Suppressor macrophage treated with lipopolysaccharide for 4 hours (primary cell): ENCODE measurements at places on chromosomes 16 and 17.

GRCh38 chr17:27690882-27691281 is 59.9 kb downstream of the LGALS9 start:
- DNase-seq, result no peak

DNA sequence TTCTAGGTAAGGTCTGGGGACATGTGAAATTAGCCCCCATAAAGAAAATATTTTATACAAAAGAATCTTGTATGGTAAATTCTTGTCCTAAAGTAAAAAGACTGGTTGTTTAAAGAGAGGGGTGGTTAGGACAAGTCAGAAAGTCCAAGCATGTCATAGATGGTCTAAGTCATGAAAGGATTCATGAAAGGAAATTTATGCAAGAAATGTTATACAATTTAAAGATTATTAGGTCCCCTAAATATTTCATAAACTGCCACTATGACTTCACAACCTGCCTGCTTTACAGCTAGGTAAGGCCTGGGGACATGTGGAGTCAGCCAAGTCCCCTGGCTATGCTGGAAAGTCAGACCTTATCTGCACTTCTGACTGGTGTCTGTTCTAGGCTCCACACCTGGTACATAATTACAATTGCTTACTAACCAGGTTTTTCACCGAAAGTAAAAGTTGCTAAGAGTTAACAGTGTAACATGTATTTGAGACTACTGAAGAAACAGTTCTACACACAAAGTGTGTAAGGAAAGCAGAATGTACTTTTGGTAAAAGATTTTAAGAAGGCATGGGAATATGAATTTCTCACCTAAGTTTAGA is 17.0 kb downstream of the N4BP1 start:
- no peak for DNase-seq

DNA sequence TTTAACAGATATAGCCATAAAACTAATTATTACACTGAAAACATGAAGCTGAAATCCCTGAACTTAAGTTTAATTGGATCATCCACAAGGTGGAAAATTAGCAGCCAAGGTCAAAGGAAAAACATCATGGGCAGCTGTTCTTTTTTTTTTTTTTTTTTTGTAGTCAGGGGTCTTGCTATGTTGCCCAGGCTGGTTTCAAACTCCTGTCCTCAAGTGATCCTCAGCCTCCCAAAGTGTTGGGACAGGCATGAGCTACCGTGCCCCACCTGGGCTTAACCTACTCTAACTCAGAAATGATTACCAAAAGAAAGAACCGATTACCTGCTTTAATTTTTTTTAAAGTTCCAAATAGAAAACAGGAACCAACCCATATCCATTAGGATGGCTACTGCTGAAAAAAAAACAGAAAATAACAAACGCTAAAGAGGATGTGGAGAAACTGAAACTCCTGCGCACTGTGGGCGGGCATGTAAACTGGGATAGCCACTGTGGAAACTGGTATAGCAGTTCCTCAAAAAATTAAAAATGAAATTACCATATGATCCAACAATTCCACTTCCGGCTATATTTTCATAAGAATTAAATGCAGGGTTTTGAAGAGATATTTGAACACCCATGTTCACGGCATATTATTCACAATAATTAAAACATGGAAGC is 8.6 kb downstream of the CMC2 start:
- peak; percentile 89 for DNase-seq

DNA sequence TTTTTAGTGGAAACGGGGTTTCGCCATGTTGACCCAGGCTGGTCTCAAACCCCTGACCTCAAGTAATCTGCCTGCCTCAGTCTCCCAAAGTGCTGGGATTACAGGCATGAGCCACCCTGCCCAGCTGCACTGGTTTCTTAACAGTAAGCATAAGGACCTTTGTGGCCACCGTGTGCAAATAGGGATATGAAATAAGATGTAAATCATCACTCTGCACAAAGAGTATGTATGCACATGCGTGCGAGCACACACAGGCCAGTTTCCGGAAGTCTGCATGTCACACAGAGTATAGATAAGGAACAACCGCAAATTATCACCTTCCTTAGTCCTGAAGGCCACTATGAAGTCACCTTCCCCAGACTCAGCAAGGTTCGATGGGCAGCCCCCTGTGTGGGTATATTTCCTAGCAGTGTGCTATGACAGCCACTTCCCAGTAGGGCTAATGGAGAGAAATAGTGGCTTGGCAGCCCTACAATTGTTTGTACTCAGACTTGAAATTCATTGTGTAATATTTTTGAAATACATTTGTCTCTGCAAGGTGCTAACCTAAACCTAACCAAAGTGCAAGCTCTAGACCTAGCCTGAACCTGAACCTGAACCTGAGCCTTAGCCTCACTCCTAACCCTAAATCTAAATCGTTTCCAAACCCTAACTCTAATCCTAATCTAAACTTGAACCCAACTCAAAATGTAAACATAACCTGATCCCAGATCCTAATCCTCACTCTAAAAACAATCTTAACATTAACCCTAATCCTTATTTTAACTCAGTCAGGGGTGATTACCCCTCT is 48.4 kb upstream of the SKAP1 start:
- DNase-seq, result no peak

- DNase-seq, result no peak
These were observed 63.9 kb downstream of the CPPED1 start for GRCh38 chr16:12739738-12740137.

GRCh38 chr16:68844211-68844564 is 857 bp downstream of the TANGO6 start:
- no peak for DNase-seq

- DNase-seq, result no peak
These were observed 66.1 kb upstream of the RPL38 start for GRCh38 chr17:74137416-74137815.

DNA sequence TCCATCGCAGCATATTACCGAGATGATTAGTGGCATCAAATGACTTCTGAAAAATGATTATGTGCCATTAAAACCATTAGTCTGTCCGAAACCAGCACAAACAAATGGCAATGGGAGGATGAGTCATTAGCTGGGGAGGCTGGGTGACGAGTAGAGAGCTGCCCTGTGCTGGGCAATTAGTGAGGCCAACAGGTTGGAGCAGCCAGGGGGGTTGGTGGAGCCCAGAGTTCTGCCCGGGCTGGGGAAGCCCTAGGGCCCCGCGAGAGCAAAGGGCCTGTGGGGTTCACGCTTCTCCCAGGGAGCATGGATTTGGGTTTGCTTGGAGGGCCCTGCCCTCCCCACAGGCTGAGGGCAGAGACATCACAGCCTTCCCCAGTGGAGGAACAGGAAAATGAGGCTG is 152.1 kb upstream of the RPL38 start:
- DNase-seq, result no peak

DNA sequence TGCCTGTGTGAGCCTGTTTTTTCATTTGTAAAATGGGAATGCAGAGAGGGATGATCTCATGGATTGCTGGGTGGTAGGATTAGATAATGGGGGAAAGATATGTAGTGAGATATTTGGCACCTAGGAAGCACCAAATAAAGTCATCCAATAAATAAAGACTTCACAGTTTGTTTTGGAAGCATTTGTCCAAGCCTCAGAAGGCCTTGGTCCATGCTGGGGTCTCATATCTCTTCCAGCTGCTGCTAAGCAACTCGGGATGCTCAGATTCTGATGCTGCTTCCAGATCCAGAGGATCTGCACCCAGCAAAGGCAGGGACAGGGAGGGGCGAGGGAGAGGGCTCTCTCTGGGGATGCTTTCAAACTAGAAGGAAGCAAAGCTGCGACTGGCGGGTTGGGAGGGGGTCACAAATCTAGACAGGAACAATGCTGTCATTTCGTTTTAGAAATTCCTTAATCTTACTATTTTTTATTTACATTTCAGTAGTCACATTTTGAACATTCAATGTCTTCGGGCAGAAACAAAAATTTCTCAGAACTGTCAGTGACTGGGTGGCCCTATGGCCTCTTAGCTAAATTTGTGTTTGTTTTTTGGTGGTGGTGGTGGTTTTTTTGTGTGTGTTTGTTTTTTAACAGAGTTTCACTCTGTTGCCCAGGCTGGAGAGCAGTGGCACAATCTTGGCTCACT is 114.9 kb upstream of the CDH5 start:
- DNase-seq, result no peak

- DNase-seq, result peak; percentile 49
These were observed 11.9 kb upstream of the FAAP100 start for GRCh38 chr17:81563861-81564586.

DNA sequence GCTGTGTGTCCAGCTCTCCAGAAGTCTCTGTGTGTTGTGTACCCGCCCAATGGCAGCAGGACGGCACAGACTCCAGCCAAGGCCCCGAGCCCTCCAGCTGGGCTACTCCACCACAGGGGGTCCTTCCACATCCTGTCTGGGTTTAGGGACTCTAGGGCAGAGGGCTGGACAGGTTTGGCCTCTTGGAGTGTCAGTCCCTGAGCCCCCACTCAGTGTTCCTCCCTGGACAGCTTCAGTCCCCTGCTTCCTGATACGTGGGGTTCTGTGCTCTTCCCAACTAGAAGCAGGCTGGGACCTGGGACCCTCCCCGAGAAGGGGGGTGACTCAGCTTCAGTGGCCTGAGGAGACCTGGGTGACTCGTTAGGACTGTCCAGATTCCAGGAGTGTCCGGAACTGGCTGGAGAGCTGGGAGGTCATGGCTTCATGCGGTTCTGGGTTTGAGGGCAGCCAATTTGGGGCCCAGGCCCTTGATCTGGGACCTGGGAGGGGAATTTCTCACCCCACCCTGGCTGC is 4.2 kb downstream of the CDK3 start:
- DNase-seq, result no peak

DNA sequence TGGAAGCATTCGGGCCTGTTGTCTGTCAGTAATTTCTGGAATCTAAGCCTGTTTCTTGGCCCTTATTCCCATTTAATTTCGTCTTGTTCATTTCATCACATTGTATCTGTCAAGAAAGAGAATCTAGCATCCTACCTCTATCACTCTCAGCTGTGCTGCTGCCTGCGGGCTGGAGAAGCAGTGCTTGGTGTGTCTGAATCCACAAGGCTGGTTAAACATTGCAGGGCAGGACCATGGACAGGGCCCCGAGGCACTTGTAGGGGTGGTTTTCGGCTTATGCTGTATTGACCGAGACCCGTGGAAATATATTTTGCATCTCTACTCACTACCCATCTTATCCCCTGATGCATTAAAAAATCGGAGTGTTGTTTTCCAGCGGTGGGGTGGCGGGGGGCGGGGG is 3.1 kb downstream of the RAB11FIP4 start:
- DNase-seq, result peak; percentile 54

- DNase-seq, result no peak
These were observed 13.5 kb downstream of the MPG start for GRCh38 chr16:91484-91883.

DNA sequence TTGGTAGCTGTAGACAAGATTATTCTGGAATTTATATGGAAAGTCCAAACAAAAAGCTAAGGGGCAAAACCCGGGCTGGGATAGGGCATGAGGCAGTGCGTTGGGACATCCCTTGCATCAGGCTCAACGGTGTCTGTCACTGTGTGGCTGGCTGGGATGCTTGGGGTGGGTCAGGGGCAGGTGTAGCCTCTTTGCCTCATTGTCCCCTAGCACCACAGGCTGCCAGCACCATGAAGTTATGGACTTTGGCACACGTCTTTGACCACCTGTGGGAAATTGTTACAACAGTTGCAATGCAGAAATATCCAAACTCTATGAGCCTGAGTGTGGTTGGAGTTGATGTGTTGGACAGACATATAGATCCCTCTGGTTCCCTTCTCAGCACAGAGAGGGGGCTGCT is 32.8 kb upstream of the MARCHF10 start:
- no peak for DNase-seq

DNA sequence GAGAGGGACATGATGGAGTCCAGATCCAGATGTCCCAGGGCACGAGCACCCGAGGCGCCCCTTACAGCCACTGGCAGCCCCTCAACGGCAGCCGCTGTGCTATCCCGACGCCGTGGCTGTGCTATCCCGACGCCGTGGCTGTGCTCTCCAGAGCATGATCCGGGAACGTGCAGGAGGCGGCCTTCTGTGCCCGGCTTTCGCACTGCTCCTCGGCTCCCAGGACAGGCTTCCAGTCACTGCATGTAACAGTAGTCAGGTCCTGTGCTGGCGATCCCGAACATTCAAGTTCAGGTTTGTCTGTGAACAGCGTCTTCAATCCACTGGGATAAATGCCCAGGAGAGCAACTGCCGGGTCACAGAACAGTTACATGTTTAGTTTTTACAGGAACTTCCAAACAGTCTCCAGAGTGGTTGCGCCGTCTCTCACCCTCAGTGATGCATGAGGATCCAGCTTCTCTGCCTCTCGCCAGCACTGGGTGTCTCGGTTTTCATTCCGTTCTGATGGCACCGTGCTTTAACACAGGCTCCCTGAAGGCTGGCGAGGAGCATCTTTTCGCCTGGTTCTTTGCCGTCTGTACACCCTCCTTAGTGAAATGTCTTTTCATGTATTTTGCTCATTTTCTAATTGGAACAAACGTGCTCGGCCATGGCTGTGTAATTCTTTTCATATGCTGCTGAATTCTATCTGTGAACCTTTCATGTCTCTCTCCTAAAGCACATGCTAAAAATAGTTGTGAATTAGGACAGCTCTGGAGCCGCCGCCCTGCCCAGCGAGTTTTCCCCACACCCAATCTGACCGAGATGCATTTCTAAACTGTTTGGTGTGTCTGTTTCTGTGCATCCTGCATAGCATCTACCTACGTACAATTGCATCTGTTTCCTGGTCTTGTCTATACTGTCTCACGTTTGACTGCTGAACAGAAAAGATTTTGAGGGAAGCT is 72.6 kb upstream of the METRNL start:
- DNase-seq, result no peak

DNA sequence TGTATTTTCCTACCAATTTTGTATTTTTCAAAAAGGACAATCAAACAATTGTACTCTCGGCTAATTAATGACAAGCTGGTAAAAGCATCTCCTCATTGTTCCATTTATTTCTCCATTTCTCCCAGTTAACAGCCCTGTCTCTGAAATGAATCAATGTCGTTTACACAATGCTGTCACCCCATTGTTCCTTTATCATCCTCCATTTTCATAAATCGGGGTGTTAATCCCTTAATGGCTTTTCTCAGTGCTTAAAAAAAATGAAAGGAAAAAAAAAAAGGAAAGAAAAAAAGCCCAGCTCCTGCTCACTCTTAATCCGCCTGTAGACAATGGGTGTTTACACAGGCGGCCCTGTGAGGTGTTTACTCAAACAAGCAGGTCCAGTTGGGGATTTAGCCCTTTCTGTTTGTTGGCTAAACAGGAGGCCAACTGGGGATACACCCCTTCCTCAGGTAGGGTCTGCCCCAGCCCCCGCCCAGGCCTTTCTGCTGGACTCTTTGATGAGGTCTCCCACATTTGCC is 86.8 kb upstream of the SALL1 start:
- no peak for DNase-seq

- peak; percentile 30 for DNase-seq
These were observed 58.1 kb upstream of the ADORA2B start for GRCh38 chr17:15886804-15887203.

DNA sequence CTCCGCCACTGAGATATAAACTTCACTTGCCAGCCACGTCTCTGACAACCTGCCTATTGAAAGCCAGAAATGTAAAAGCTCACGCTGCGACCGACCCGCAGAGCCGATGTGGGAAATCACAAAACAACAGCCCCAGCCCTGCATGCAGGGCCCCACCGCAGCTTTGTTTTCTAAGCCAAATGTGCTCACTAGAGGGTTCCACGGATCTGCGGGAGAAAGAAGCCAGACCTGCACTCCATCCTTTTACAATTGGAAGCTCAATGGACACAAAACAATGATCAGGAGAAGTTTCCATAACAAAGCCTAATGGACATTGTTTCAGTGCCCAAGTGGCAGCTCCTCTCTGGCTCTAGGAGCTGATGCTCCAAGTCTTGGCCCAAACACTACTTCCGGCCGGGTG is 33.1 kb downstream of the WIPI1 start:
- DNase-seq, result no peak
